ENCODE measurements at places on chromosomes 2 and 18. TPM values are rescaled to one million over a fixed set of nuclear protein-coding genes. Genes with fewer than 3 reads are reported as not detected.
A peak's percentile ranks its signal among the peaks of the same experiment; 100 is the strongest.

DNA sequence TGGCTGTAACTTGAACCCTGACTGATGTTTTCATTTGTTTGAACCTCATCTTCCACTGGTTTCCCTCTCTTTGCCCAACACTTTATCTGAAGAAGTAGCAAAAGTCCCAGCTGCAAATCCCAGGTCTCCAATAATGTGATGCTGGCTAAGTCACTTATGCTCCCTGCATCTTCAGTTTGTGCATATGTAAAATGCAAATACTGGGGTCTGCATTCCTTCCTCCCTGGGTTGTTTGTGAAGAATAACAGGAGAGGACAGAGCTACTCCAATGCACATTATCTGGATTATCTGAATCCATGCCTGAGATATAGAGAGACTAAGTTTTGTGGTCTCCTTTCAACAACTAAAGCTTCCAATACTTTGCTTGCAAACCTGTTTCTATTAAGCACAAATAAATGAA is 22.2 kb downstream of the KIAA2012 start:
- DNase-seq: no peak

DNA sequence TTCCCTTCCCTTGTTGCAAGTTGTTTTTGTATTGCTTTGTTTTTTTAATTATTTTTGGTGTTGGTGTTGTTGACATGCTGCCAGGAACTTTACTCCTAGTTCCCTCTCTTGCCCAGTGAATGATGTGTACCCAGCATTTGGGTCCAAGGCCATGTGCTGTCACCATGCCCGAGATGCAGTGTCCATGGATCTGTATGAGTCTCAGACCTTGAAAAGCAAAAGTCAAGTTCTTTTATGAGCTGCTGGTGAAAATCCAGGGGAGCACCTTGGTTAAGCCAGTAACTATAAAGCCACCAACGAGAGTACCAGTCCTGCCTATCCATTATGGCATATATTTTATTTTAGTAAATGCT is 236.4 kb downstream of the BCL11A start:
- no peak for DNase-seq

ZAP70 gene
- 1.0 TPM for total RNA-seq

- DNase-seq: peak; percentile 84
Measured at GRCh38 chr18:36402765-36403396, 105.4 kb downstream of the FHOD3 start.

PTCD3 gene
- 112 TPM for total RNA-seq

GRCh38 chr2:226450141-226450540 is 349.5 kb downstream of the IRS1 start:
- DNase-seq: no peak

GRCh38 chr2:80438686-80439085 is 134.1 kb upstream of the LRRTM1 start:
- no peak for DNase-seq

GRCh38 chr2:112723995-112724394 is 3.2 kb downstream of the NT5DC4 start:
- DNase-seq: no peak

TRIM54 gene
- 188 TPM for total RNA-seq

GRCh38 chr2:198326431-198326830 is 522.0 kb downstream of the PLCL1 start:
- DNase-seq: no peak

Data from right cardiac atrium (tissue), 5 donors.